ENCODE measurements at places on chromosomes 12 and 14.

DNA sequence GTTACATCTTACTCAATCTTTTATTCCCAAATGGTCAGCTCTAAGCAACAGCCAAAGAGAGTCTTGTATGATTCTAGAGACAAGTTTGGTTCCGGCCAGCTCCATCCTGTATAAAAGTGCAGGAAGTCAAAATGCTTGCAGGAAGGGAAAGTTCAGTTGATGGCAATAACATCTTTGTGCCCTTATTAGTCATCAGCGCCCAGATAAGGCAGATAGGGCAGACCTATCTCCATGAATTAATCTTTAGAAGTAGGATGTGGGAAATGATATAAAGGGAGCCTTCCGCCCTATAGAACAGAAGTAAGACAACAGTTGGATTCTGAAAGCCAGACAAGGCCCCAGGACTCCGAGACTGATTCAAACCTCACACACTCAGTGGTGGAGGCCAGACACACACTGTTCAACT lies 6.4 kb downstream of the GNS start:
- DNase-seq, result no peak

- DNase-seq, result no peak
These were observed 41.5 kb downstream of the ANO6 start for GRCh38 chr12:45257185-45257930.

DNA sequence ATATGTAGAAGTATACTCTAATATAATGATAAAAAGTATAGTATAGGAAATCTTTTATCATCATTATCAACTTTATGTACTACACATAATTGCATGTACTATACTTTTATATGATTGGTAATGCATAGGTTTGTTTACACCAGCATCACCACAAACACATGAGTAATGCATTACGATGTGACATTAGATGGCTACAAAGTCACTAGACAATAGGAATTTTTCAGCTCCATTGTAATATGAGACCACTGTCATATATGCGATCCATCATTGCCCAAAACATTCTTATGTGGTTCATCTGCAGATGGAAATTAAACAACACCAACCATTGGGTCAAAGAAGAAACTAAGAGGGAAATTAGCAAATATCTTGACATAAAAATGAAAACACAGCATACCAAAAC lies 4.4 kb downstream of the ADAM20 start:
- DNase-seq, result no peak

- no peak for DNase-seq
These were observed 170.9 kb downstream of the DUSP6 start for GRCh38 chr12:89181271-89181920.

- DNase-seq, result no peak
These were observed 3.1 kb upstream of the LMNTD1 start for GRCh38 chr12:25556153-25556552.

DNA sequence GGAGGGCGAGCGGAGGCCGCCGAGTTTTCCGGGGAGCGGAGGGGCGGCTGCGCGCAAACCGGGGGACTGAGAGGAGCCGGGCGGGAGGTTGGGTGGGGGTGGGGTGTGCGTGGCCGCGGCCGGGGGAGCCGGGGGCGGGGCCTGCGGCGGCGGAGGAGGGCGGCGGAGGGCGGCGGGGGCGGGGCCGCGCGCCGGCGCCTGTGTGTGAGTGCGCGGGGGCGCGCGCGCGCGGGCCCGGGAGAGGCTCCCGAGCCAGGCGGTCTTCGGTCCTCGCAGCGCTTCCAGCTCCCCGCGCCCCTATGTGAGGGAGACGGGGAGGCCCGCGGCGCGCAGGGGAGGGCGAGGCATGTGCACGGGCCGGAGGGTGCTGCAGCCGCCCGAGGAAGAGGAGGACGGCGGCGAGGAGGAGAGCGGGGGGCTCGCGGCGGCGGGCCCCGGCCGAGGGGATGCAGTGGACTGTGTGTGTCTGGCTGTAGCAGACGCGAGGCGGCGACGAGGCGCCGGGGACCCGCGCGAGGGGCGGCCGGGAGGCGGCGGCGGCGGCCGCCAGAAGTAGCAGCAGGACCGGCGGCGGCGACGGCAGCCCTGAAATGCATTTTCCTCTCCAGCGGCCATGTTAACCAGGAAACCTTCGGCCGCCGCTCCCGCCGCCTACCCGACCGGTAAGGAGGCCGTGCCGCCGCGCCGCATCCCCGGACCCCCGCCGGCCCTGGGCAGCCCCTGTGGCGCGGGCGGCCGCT lies at the start of gene DYRK2:
DYRK2 (plus strand) TSS at position 225 of the 740 bp plus-strand sequence; CDS start at position 614, 389 bp downstream.
- peak; percentile 81 for DNase-seq

- DNase-seq, result peak; percentile 72
These were observed 24.8 kb downstream of the FOS start for GRCh38 chr14:75303381-75303789.
